ENCODE measurements at places on chromosomes 2 and 18.

- DNase-seq = peak; percentile 37
Measured at GRCh38 chr2:227748079-227748478, 2.4 kb downstream of the SCYGR8 start.

GRCh38 chr18:29080946-29081345, 904.0 kb upstream of the CDH2 start:
- no peak for DNase-seq

GRCh38 chr2:42421601-42422239, 60.7 kb upstream of the COX7A2L start:
- no peak for DNase-seq

GRCh38 chr2:35168351-35168750, 1187.2 kb upstream of the CRIM1 start:
- DNase-seq = no peak

GRCh38 chr2:45699032-45699658, 47.7 kb downstream of the PRKCE start:
- DNase-seq = peak; percentile 22

DNA sequence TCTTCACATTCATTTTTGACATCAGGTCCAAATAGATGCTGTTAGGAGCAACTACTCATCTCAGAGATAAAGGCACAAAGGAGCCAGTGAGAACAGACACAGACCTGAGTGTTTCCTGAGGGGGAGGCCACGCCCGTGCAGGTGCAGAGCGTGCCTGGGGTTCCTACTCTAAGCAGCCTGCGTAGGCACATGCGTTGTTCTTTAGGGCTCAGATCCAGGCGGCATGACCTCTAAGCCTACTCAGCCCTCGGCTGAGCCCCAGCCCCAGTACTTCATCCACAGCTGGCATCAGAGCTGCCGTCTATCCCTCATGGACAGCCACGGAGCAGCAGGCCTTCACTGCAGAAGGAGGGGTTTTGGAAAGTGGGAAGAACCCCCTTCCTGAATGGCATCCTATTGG, 54.9 kb upstream of the PXDN start:
- DNase-seq = no peak

GRCh38 chr18:62338446-62339105, 13.5 kb downstream of the TNFRSF11A start:
- no peak for DNase-seq

DNA sequence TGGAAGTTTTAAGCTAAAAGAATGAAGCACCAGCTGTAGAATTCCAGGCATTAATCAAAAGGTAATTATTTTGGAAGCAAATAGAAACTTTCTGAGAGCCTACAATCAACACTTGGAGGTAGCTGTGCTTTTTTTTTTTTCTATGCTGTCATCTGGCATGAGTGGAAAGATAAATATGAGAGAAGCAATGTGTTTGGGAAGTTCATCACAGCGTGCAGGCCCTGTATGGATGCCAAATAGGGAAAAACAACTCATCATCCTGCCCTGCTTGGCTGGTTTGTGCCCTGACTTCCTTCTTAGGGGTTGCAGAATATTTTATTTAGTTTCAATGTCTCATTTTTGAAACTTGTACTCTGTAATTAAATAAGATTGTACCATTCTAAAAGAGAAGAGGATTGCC, 437.4 kb downstream of the PIK3C3 start:
- DNase-seq = no peak

DNA sequence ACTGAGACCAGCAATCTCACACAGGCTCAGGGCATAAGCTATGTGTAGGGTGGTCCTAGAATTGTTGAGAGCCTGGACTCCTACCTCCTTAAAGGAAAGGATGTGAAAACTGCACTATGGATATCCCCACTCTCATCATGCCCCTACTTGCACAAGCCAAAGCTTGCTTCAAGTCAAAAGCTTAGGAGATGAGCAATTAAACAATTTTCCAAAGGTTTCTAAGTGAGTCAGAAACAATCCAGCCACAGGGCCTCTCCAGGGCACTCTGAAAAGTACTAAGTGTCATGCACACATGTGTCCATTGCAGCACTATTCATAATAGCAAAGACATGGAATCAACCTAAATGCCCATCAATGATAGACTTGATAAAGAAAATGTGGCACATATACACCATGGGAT, 215.4 kb downstream of the AFF3 start:
- no peak for DNase-seq

- no peak for DNase-seq
Measured at GRCh38 chr18:48203961-48204666, 205.1 kb downstream of the ZBTB7C start.

GRCh38 chr2:85310330-85310729, 17.5 kb downstream of the TGOLN2 start:
- no peak for DNase-seq

- peak; percentile 60 for DNase-seq
Measured at GRCh38 chr2:112995346-112995920, 9.8 kb upstream of the IL36A start.

GRCh38 chr2:18153741-18154140, 275.3 kb downstream of the KCNS3 start:
- DNase-seq = no peak

DNA sequence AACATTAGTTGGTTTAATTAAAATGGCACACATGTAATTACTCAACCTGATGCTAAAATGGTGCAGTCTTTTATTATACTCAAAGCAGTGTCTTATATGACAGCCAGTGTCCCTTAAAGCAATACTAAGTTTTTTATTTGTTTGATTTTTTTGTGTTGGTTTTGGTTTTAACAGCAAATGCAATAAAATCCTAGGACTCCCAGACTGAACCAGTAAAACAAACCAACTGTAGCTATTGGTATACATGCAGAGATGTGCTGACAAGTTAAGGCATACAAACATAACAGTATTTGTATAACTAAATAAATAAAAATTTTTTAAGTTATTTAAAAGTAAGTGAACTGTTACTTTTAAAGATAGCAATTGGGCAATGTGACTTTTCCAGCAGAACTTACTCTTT, 387.7 kb downstream of the RND3 start:
- no peak for DNase-seq

DNA sequence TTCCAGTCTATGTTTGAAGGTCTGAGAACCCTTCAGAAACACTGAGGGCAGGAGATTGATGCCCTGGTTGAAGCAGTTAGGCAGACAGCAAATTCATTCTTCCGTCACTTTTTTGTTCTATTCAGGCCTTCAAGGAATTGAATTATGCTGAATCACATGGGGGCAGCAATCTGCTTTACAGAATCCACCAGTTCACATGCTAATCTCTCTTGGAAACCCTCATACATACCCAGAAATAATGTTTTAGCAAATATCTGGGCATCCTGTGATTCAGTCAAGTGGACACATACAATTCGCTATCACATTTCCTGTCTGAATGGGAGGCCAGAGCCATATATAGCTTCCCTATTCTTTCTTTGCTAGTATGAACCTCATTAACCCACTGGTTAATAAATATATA, 301.4 kb upstream of the CNTNAP5 start:
- no peak for DNase-seq

DNA sequence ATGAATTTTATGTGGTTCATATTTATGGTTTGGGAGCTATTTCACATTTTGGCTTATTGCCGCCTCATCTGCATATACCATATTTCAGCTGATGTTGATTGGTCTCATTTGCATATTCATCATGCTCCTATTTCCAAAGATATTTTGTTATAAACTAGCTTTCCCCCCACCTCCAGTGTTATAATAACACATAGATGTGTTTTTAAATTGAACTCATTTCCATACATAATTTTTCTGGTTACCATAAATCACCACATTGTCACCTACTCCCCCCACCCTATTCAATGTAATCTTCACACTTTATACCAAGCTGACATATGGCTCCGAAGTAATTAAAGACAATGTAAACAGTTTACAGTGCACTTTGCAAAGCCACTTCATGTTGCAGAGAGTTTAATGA, 101.2 kb downstream of the FSHR start:
- DNase-seq = no peak

DNA sequence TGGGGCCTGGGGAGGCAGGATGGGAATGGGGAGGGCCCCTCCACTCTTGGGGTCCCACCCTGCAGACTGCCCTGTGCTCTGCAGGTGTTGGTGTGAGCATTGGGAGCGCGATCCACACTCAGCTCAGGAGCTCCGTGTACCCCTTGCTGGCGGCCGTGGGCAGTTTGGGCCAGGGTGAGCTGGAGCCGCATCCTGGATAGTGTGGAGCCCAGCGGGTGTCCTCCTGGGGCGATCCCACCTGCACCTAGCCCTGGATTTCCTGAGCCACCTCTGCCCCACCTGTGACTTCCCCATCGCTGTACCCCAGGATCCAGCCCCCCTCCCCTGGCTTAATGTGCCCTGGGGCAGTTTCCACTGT, 2.6 kb downstream of the PROM2 start:
- no peak for DNase-seq

- no peak for DNase-seq
Measured at GRCh38 chr2:27051902-27052645, 606 bp downstream of the AGBL5 start.

- no peak for DNase-seq
Measured at GRCh38 chr2:169258045-169258601, 104.2 kb downstream of the LRP2 start.

DNA sequence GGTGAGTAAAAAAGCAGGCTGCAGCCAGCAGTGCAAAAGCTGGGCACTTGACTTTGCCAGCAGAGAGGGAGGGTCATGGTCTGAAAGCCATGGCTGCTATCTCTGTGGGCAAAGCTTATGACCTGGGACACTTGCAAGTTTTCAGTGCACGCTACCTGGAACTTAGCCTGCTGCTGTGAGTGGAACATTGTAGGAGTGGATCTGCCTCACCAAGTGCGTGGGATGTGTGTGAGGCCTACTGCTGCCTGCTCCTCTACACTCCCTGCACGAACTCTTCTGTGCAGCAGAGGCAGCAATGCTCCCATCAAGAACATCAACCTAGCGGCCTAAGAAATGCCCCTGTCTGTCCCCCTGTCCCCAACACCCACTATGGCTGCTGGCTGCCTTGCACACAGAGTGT, 344.1 kb upstream of the REG3G start:
- DNase-seq = no peak

- DNase-seq = no peak
Measured at GRCh38 chr18:13371689-13372418, 153.3 kb downstream of the LDLRAD4 start.

- DNase-seq = no peak
Measured at GRCh38 chr2:215611609-215612386, 175.9 kb upstream of the FN1 start.

DNA sequence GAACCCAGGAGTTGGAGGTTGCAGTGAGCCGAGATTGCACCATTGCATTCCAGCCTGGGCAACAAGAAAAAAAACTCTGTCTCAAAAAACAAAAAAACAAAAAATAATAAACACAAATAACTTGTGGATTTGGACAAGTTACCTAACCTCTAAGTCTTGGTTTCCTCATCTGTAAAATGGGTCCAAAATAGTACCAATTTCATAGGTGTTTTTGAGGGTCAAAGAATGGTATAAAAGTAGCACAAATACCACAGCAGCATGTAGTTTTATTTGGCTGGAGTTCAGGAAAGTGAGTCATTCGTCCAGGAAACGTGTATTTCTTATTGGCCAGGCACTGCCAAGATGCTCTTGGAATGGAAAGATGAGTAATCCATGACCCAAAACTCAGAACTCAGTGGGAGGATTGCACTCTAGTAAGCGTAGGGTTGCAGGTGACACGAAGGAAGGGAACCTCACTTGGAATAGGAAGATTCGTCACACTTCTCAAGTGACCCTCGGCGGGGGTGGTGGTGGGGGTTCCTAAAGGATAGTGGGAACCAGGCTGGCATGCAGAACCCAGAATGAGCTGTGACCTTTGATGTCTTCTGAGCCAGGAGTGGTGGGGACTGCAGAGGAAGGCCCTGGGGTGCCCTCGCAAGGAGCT, 24.4 kb downstream of the GRHL1 start:
- peak; percentile 66 for DNase-seq

DNA sequence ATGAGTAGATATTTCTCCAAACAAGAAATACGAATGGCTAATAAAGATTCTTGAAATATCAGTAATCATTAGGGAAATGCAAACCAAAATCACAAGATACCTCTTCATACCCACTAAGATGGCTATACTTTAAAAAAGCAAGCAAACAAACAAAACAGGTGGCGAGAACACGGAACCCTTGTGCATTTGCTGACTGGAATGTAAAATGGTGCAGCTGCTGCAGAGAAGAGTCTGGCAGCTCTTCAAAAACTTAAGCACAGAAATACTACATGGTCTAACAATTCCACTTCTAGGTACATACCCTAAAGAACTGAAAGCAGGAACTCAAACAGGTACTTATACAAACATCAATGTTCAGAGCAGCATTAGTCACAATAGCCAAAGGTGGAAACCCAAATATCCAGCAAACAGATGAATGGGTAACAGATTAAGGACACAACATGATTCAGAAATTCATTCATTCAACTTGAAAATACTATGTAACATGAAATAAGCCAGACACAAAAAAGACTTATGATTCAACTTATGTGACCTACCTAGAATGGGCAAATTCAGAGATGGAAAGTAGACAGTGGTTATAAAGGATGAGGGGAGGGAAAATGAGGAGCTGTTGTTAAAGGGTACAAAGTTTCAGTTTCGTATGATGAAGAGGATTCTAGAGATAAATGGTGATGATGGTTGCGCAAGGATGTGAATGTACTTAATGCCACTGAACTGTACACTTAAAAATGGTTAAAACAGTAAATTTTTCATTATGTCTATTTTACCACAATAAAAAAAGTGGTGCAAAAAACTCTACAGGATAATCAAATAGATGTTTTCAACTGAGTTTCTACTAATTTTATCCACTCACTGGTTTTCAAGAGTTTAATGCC, 26.9 kb upstream of the GPR75 start:
- no peak for DNase-seq

- DNase-seq = no peak
Measured at GRCh38 chr2:55163941-55164390, 68.1 kb downstream of the CLHC1 start.

GRCh38 chr2:132974467-132975095, 304.6 kb upstream of the LYPD1 start:
- DNase-seq = no peak

- no peak for DNase-seq
Measured at GRCh38 chr2:240803191-240803590, 16.8 kb downstream of the KIF1A start.

DNA sequence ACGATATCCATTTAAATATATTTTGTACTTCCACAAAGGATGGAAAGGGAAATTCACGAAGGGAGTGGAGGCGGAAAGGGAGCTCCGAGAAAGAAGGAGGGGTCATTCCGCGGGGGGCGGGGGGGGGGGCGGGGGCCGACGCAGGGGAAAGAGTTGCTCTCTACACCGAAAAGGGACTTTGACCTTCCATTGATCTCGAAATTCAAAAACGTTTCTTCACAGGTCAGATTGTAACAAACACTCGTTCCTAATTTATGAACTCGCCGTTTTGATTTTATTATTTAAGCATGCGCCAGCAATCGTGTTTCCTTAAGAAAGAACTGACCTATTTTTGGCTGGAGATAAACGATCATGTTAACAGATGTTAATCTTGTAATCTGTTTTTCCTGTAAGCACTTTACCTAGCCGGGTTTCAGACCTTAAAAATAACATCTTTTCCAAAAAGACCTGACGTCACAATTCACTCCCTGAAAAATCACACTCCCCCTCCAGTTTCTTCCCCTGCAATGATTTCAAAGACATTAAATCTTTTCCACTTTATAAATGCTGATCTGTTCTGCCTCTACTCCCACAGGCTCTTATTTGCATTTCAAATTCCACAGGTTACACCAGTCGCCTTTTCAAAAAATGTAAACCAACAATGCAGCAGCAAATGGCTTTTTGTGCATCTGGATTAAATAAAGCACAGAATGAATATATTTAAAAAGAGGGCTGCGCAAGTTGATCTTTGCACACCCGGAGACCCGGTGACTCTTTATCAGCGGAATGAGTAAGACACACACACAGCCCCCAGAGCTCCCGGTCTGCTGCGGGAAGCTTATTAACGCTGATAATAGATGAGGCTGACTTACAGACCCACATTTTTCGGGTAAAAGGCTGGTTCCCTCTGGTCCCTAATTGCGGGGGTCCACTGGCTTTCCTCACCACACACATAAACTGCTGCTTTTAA, 1.6 kb downstream of the ZNF516 start:
- DNase-seq = peak; percentile 45

All from activated CD4-positive, alpha-beta T cell treated with anti-CD3 and anti-CD28 coated beads for 36 hours (primary cell).